ENCODE measurements at places on chromosomes 2 and 18. TPM values are rescaled to one million over a fixed set of nuclear protein-coding genes. Genes with fewer than 3 reads are reported as not detected.

XIRP2 gene
- total RNA-seq, result not detected

AGXT gene
- total RNA-seq, result 0.34 TPM

CAPN13 gene
- total RNA-seq, result 0.25 TPM

- no peaks in the 10 kb centered on the region for H3K36me3 ChIP-seq
- no peak overlapping the region for H3K27ac ChIP-seq
- no peak overlapping the region for H3K4me3 ChIP-seq
- no peaks in the 10 kb centered on the region for H3K4me1 ChIP-seq
- H3K27me3 ChIP-seq, result no peaks in the 10 kb centered on the region
- DNase-seq, result no peak
Measured at GRCh38 chr2:52639692-52640091, 1127.9 kb upstream of the CHAC2 start.

DNA sequence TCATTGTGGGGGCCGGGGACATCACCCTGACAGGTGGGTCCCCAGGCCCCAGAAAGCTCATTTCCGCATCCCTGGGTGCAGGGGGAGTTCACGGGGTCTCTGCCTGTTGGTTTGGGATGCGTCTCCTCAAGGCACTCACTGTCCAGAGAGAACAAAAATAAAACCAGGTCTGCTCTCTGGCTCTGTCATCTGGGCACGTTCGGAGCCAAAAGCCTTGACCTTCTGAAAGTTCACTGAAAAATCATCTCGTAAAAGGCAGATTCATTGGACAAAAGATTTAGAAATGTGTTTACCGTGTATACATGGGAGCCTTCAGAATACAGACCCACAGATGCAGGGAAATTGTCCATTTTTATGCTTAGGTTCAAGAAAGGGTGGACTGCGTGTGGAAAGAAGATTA, 26.6 kb downstream of the MLPH start:
- H3K36me3 ChIP-seq, result peaks cover 35% of the 10 kb centered on the region
- H3K27me3 ChIP-seq, result no peaks in the 10 kb centered on the region
- no peak for DNase-seq
- no peak overlapping the region for H3K27ac ChIP-seq

DNA sequence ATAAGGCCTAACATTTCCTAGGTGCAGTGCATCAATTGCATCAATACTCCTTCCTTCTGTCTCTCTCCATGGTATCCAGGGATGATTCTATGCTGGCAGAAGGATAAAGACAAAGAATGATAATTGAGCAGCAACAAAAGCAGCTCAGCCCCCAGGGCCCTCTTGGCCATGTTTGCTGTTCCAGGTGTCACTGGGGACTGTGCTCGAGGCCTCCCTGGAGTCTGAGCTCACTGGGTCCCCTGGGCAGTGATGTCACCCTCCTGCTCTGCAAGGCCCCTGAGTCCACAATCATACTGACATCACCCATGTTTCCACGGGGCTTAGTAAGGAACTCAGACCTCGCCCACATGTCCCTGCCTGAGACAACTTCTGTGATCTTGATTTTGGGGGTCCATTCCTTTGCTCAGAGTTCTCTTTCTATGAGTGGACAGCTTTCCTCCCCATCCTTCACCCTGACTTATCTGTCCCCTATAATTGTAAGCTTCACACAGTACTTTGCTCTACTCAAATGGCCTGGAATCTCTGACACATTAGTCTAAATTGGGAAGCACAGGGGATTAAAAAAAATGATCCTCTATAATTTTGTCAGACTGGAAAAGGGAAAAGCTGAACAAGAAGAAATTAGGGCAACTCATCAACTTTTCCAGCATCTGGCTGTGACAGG, 15.8 kb upstream of the EXOC6B start:
- H3K4me3 ChIP-seq, result no peak overlapping the region
- no peaks in the 10 kb centered on the region for H3K4me1 ChIP-seq
- H3K27me3 ChIP-seq, result no peaks in the 10 kb centered on the region
- no peak overlapping the region for H3K27ac ChIP-seq

DNA sequence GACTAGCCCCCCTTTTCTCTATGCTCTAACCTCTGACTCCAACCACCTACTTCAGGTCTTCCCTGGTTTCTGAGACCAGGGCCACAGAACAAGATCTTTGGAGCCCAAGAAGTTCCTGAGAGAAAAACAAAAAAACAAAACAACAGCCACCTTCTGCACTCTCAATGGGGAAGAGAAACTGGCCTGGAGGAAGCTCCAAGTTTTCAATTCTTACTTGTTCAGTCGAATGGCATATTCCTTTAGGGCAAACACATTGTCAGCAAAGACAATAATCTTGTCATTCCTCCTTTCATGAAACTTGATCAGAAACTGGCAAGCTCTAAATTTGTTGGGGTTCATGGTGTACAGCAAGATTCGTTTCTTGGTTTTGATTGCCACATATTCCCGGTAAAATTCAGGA, 15.0 kb downstream of the ERCC3 start:
- DNase-seq, result no peak
- peaks cover 49% of the 10 kb centered on the region for H3K36me3 ChIP-seq
- no peaks in the 10 kb centered on the region for H3K27me3 ChIP-seq
- H3K4me3 ChIP-seq, result no peak overlapping the region
- H3K27ac ChIP-seq, result no peak overlapping the region

DNA sequence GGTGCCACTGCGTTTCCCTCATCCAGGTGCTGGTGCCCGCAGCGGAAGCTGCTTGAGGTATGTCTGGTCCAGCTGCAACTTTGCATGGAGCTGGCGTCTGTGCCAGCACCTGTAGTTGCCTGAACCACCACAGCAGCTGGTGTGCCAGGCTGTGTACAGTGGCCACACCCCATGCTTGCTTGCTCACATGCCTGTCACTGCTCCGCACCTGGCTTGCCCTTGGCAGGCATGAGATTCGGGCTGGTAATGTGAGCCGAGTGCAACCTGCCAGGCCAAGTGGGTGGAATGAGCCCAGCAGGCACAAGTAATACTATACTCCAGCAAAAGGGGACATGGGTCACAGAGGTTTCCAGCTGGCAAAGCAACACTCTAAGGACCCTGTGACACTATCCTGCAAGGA, 1123.3 kb upstream of the ACVR2A start:
- H3K27me3 ChIP-seq, result no peaks in the 10 kb centered on the region
- no peaks in the 10 kb centered on the region for H3K4me1 ChIP-seq
- no peak overlapping the region for H3K4me3 ChIP-seq
- H3K27ac ChIP-seq, result no peak overlapping the region
- H3K36me3 ChIP-seq, result no peaks in the 10 kb centered on the region
